Hepatocyte (in vitro differentiated cells): ENCODE measurements at places on chromosomes 11 and 22. TPM values are rescaled to one million over a fixed set of nuclear protein-coding genes. Genes with fewer than 3 reads are reported as not detected.

Gene MRGPRF
- polyA plus RNA-seq = 7.5 and 12.1 TPM in 2 replicates

Gene TNNT3
- 29.9 and 41.4 TPM in 2 replicates for polyA plus RNA-seq

Gene ADM2
- polyA plus RNA-seq = 5.0 and 5.1 TPM in 2 replicates

Gene APOBEC3B
- polyA plus RNA-seq = 10.5 and 11.0 TPM in 2 replicates

Gene KCNQ1OT1
- 3.1 and 4.0 TPM in 2 replicates for polyA plus RNA-seq

Gene TMPRSS4
- polyA plus RNA-seq = 12.1 and 16.2 TPM in 2 replicates

Gene OR5T1
- not detected in 2 replicates for polyA plus RNA-seq

Gene TKFC
- polyA plus RNA-seq = 98.4 and 104 TPM in 2 replicates

GRCh38 chr11:12678092-12678491 lies 3.9 kb downstream of the TEAD1 start:
- H3K27ac ChIP-seq = peak overlapping the region; percentile 87
- H3K27me3 ChIP-seq = no peaks in the 10 kb centered on the region
- H3K4me3 ChIP-seq = peak overlapping the region; percentile 17
- peaks cover 48% of the 10 kb centered on the region for H3K4me1 ChIP-seq
- no peaks in the 10 kb centered on the region for H3K36me3 ChIP-seq

DNA sequence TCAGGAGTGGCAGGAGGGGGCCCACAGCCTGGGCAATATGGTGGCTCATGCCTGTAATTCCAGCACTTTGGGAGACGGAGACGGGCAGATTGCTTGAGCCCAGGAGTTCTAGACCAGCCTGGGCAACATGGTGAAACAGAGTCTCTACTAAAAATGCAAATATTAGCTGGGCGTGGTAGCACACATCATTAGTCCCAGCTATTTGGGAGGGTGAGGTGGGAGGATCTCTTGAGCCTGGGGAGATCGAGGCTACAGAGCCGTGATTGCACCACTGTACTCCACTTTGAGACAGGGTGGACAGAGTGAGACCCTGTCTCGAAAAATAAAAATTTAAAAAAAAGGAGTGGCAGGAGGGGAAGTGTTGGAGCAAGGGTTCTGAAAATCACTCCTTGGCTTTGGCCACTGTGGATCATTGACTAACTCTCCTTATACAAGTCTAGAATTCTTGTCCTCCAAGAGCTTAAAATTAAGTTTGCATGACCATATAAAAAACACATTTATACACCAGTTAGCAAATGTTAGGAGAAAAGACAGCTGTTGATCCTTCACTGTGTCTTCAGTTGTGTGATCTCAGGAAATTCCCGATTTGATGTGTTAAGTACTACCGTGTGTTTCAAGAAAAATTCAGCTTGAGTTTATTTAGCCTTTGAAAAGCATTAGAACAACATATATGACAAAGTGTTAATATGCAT lies 2.3 kb upstream of the WEE1 start:
- H3K27ac ChIP-seq = peak overlapping the region; percentile 97
- H3K4me3 ChIP-seq = no peak overlapping the region
- no peaks in the 10 kb centered on the region for H3K27me3 ChIP-seq
- DNase-seq = no peak
- no peaks in the 10 kb centered on the region for H3K36me3 ChIP-seq

DNA sequence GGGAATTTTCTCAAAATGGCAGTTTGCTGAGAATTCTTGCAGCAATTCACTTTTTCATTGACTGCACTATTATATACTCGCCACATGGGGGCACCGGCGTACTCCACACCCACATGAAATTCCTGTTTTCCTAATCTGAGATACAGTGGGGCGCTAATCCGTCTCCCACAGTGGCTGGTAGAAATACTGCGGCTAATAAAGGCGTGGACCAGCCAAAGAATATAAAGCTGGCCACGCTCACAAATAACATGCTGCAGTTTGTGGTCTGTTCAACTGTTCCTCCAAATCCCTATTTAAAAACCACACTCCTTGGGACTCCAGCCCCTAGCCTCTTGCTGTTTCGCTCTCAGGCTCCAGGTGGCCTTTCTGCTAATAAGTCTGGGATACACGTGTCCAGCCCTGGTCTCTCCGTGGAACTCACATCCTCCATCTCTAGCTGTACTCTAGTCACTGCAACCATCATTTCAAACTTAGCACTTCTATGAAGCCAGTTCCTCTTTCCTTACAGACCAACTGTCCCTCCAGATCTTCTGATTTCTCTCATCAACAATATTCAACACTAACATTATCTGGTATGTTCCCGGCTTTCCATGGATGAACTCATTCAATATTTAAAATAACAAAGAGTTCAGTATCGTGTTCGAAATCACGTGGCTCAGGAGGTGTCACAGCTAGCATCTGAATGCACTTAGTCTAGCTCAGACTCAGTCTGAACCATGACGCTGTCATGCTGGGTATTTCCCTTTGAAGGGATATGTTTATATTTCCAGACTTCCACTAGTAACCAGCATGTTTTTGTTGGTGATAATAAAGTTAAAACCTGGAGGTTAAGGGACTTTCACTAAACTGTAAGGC lies 22.0 kb downstream of the TBRG1 start:
- H3K27me3 ChIP-seq = no peaks in the 10 kb centered on the region
- H3K27ac ChIP-seq = no peak overlapping the region
- H3K36me3 ChIP-seq = no peaks in the 10 kb centered on the region
- DNase-seq = peak; percentile 74

GRCh38 chr11:116603728-116604323 lies 169.0 kb downstream of the BUD13 start:
- H3K27ac ChIP-seq = no peak overlapping the region
- peaks cover 13% of the 10 kb centered on the region for H3K27me3 ChIP-seq
- no peaks in the 10 kb centered on the region for H3K36me3 ChIP-seq
- no peak for DNase-seq

DNA sequence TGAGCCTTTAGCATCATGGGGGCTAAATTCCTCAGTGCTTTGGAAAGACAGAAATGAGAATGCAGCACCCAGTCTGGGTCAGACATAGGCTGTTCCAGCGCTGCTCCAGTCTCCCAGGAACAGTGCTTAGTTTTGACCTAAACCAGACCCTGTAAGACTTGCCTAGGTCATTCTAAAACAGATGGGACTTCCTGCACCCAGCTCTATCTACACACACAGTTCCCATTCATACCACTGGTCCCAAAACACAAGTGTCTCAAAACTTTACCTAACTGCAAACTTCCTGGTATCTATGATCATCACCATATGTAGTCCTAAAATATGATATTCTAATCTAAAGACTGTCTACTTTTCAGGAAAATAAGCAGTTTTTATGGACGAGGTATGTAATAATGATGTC lies 37.9 kb downstream of the PRCP start:
- H3K4me3 ChIP-seq = no peak overlapping the region

DNA sequence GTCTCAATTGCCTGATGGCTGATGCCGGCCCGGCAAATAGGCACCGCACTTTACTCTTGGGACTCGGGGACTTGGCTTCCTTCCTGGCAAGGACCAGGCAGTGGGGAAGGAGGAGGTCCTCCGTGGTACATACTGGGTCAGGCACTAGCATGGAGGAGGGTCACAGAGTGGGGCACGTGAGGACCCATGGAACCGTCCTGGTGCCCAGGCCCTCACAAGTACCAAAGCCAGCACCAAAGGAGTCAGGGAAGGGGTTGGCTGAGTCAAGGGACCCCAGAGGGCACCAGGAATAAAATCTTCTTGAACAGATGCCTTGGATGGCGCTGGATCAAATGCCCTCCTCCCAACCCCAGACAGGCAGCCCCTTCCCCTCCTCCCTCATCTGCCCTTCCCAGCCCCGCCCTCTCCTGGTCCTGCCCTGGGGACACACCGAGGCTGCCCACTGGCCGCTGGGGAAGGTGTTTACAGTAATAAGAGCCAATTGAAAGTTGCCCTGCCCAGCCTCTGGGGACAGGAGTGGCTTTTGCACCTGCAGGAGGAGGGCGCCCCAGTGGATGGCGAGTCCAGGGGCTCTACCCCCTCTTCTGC lies 5.6 kb upstream of the CARNS1 start:
- DNase-seq = no peak
- H3K27me3 ChIP-seq = no peaks in the 10 kb centered on the region
- H3K36me3 ChIP-seq = no peaks in the 10 kb centered on the region
- H3K27ac ChIP-seq = no peak overlapping the region
- H3K4me3 ChIP-seq = no peak overlapping the region
- H3K4me1 ChIP-seq = peaks cover under 1% of the 10 kb centered on the region

DNA sequence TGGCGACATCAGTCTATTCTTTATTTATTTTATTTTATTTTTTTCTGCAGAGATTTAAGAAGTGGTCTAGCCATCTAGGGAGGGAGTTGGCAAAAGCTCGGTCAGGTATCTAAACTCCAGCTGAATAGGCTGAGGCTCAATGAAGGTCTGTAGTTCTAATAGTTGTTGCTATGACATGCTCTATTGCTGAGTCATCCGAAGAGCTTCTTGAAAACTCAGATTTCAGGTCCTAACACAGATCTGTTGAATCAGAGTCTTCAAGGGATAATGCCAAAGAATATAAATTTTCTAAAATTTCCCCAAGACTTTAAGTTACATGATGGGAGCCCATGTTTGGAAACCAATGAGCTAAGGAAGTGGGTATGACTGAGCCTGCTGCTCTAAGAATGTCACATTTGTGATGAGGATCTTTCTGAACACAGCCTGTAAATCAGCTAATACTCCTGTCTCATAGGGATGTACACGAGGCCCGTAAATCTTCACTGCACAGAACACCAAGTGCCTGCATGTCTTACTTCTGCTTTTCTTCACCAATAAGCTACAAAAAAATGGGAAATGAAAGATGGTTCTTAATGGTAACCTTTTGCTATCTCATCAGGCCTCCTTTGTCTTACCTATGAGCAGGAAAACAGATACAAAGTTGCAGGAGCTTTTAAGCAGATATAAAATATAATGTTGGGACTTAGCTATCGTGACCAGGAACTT lies 901.4 kb upstream of the API5 start:
- no peak overlapping the region for H3K4me3 ChIP-seq
- no peak overlapping the region for H3K27ac ChIP-seq
- H3K36me3 ChIP-seq = no peaks in the 10 kb centered on the region
- peak; percentile 5 for DNase-seq
- no peaks in the 10 kb centered on the region for H3K4me1 ChIP-seq

- H3K4me1 ChIP-seq = peaks cover 8% of the 10 kb centered on the region
- no peaks in the 10 kb centered on the region for H3K36me3 ChIP-seq
- H3K27me3 ChIP-seq = no peaks in the 10 kb centered on the region
- no peak for DNase-seq
- no peak overlapping the region for H3K27ac ChIP-seq
- H3K4me3 ChIP-seq = no peak overlapping the region
Measured at GRCh38 chr11:2190657-2191471, 19.2 kb upstream of the TH start.

- DNase-seq = no peak
- no peaks in the 10 kb centered on the region for H3K4me1 ChIP-seq
- no peak overlapping the region for H3K27ac ChIP-seq
- no peak overlapping the region for H3K4me3 ChIP-seq
Measured at GRCh38 chr11:120597250-120598215, 86.0 kb downstream of the GRIK4 start.

GRCh38 chr11:70128435-70128906 lies 50.4 kb downstream of the ANO1 start:
- H3K4me3 ChIP-seq = no peak overlapping the region
- no peaks in the 10 kb centered on the region for H3K27me3 ChIP-seq
- DNase-seq = no peak
- no peaks in the 10 kb centered on the region for H3K4me1 ChIP-seq
- H3K27ac ChIP-seq = no peak overlapping the region
- H3K36me3 ChIP-seq = no peaks in the 10 kb centered on the region

GRCh38 chr22:20573176-20573832 lies 65.9 kb downstream of the MED15 start:
- H3K27me3 ChIP-seq = no peaks in the 10 kb centered on the region
- no peak for DNase-seq
- peaks cover 12% of the 10 kb centered on the region for H3K4me1 ChIP-seq
- no peak overlapping the region for H3K27ac ChIP-seq

- no peak overlapping the region for H3K4me3 ChIP-seq
- H3K27ac ChIP-seq = no peak overlapping the region
- no peak for DNase-seq
- H3K4me1 ChIP-seq = no peaks in the 10 kb centered on the region
- H3K36me3 ChIP-seq = no peaks in the 10 kb centered on the region
Measured at GRCh38 chr11:119970555-119971304, 167.2 kb downstream of the TRIM29 start.

DNA sequence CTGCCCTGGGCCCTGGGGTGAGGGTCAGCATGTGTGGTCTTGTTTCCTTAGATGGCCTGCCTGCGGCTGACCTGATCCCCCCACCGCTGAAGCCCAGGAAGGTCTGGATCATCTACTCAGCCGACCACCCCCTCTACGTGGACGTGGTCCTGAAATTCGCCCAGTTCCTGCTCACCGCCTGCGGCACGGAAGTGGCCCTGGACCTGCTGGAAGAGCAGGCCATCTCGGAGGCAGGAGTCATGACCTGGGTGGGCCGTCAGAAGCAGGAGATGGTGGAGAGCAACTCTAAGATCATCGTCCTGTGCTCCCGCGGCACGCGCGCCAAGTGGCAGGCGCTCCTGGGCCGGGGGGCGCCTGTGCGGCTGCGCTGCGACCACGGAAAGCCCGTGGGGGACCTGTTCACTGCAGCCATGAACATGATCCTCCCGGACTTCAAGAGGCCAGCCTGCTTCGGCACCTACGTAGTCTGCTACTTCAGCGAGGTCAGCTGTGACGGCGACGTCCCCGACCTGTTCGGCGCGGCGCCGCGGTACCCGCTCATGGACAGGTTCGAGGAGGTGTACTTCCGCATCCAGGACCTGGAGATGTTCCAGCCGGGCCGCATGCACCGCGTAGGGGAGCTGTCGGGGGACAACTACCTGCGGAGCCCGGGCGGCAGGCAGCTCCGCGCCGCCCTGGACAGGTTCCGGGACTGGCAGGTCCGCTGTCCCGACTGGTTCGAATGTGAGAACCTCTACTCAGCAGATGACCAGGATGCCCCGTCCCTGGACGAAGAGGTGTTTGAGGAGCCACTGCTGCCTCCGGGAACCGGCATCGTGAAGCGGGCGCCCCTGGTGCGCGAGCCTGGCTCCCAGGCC lies 12.7 kb downstream of the TMEM121B start:
- no peaks in the 10 kb centered on the region for H3K27me3 ChIP-seq
- no peak overlapping the region for H3K4me3 ChIP-seq
- no peaks in the 10 kb centered on the region for H3K36me3 ChIP-seq

- no peak overlapping the region for H3K4me3 ChIP-seq
- H3K27ac ChIP-seq = peak overlapping the region; percentile 97
- H3K4me1 ChIP-seq = peaks cover 77% of the 10 kb centered on the region
Measured at GRCh38 chr11:12693094-12693478, 18.9 kb downstream of the TEAD1 start.
